Activated naive CD4-positive, alpha-beta T cell treated with Interleukin-2 at 50 U/mL for 16 hours (primary cell): ENCODE measurements at places on chromosomes 2 and 18.

DNA sequence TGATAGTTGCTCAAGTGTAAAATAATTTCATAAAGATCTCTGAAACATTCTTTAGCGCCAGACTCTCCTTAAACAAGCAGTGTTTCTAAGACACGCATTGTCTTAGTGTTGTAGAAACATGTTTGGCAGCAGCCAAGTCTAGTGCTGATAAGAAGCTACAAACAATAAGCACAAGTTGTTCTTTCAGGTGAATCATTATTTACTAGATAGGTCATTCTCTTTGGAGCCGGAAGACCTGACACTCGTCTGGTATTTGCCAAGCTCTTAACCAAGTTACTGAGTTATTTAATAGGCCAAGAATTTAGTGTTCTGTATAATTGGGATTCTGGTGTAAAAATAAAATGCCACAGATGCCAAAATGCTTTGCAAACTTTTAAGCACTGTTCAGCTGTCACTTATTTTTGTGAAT, 852.1 kb downstream of the CPS1 start:
- no peak for DNase-seq

DNA sequence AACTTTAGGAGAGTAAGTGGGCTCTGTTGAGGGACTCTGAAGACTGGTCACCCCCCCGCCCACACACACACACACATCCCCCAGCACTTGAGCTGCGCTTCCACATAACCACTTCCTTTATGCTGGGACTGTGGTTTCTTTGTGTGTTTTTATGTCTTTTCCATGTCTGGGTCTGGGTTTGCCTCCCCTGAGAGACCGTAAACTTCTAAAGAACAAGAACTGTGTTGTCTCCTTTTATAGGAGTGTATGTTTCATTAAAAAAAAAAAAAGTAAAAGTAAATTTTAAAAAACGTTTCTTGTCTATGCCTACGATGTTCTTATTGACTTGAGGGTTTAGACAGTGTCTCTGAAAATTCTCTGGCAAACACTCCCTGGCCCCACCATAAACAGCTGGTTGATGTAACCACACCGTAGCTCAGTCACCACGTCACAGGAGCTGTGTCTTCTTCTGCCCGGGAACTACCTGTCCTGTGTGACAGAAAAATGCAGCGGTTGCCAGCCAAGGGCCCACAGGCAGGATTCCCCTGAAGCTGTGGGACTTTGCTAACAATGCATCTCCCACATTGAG, 68.0 kb downstream of the KLHL29 start:
- no peak for DNase-seq

DNA sequence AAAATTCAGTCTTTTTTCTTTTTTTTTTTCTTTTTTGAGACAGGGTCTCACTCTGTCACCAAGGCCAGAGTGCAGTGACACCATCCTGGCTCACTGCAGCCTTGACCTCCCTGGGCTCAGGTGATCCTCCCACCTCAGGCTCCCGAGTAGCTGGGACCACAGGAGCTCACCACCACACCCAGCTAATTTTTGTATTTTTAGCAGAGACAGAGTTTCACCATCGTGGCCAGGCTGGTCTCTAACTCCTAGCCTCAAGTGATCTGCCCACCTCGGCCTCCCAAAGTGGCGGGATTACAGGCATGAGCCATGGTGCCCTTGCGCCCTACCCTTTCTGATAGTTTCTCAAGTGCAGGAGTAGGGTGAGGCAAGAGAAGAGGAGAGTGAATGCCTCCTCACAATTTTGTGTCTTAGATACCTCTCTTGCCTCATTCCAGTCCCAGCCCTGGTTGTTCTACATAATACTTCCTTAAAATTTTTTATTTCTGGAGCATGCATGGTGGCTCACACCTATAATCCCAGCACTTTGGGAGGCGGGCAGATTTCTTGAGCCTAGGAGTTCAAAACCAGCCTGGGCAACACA, 68.2 kb upstream of the CAB39 start:
- no peak for DNase-seq

- no peak for DNase-seq
Measured at GRCh38 chr2:138084206-138084605, 119.9 kb downstream of the HNMT start.

DNA sequence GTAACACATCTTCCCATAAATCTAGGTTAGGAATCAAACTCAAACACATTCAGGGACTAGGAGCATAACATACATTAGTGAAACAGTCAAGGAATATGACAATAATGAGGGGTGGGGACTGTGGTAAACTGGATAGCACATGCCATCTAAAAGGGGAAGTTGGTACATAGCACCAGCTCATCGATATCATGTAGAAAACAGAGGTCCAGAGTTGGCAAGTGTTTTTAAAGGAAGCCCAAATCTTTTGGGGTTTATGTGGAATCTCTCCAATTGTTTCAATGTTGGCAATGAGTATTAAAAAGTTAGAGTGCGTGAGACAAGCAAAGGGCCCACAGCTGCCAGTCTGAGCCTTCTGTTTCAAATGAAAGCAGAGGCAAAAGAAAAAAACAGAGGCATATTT, 24.4 kb downstream of the KLF7 start:
- DNase-seq: no peak

DNA sequence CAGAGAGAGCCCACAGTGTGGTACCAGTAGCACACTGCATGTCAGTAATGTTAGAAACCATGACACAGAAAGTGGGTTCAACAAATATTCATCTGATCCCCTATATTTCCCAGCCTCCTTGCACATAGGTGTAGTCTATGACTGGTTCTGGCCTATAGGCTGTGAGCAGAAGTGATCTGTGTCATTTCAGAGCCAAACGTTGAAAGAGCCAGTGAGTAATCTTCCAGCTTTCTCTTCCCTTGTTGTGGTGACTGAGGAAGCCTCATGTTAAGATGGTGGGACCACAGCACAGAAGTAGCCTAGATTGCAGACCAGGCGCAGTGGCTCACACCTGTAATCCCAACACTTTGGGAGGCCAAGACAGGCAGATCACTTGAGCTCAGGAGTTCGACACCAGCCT, 4.1 kb downstream of the TMEM237 start:
- DNase-seq: no peak

- DNase-seq: no peak
Measured at GRCh38 chr2:200406379-200406778, 99.9 kb downstream of the SPATS2L start.

DNA sequence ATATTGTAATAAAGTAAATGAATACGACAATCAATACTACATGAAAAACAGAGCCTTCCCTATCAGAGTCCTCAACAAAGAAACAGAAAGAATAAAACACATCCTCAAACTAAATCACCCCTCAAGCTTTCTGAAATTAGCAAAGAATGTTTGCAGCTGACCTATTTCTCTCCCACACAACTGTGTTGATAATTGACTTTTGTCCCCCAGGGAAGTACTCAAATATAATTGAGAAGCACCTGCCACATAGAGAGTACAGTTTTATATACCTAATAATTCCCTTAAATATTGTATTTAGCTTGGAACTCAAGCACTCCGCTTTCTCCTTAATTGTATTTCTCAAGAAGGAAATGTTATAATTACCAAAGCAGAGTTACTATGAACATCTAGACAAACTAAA, 12.6 kb downstream of the CACNB4 start:
- no peak for DNase-seq

DNA sequence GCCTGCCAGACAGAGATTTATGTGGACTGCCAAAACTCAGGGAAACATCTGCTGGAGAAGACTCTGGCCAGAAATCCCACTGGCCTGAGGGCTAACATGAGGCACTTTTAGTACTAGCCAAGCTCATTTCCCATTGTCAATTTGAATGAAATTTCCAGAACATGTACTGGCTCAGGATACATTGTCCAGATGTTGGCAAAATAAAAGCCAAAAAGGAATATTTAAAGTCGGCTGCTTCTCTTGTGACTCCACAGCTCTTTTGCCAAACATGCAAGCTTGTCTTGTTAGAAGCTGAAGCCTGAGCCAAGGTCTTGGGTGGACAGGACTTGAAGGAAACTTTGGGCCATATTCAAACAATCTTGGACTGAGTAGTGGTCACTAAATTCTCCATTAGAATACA, 215.5 kb downstream of the NCKAP5 start:
- no peak for DNase-seq

DNA sequence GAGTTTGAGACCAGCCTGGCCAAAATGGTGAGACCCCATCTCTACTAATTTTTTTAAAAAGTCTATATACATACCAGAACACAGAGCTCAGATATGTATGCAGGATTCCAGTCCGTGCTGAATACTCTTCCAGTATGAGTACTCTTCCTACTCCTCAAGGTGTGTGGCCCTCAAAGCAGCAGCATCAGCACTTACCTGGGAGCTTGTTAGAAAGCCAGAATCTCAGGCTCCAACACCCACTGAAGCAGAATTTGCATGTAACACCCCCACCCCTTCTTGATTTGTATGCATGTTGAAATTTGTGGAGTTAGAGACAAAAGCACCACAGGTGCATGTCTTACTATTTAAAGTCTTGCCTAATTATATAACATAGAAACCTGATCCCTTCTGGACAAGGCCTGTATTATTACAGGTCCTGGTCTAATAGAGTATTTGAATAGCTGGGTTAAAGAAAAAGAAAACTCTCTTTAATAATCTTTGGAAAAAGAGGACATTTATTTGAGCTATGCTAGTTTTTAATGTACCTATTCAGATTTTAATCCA, 50.3 kb upstream of the NFE2L2 start:
- no peak for DNase-seq

- no peak for DNase-seq
Measured at GRCh38 chr2:7907041-7907440, 774.8 kb upstream of the ID2 start.

GRCh38 chr2:26251893-26252292, 7.2 kb downstream of the HADHB start:
- no peak for DNase-seq

GRCh38 chr2:48114256-48114655, 208.0 kb upstream of the FBXO11 start:
- peak; percentile 69 for DNase-seq

GRCh38 chr2:3585261-3586109, 9.4 kb upstream of the COLEC11 start:
- no peak for DNase-seq

- DNase-seq: no peak
Measured at GRCh38 chr2:70627211-70627898, 73.7 kb upstream of the TGFA start.

GRCh38 chr2:120013597-120014223, 833 bp downstream of the EPB41L5 start:
- no peak for DNase-seq

- DNase-seq: no peak
Measured at GRCh38 chr2:216235896-216236295, 126.7 kb downstream of the XRCC5 start.

GRCh38 chr18:58937887-58938267, 73.2 kb downstream of the ZNF532 start:
- no peak for DNase-seq

GRCh38 chr2:64950226-64951160, 38.7 kb upstream of the SLC1A4 start:
- no peak for DNase-seq

- DNase-seq: no peak
Measured at GRCh38 chr2:188975497-188976102, 1.4 kb downstream of the COL3A1 start.

- DNase-seq: no peak
Measured at GRCh38 chr18:68426731-68427315, 288.1 kb downstream of the TMX3 start.

GRCh38 chr2:135585586-135585985, 54.3 kb downstream of the R3HDM1 start:
- no peak for DNase-seq

- DNase-seq: no peak
Measured at GRCh38 chr2:148252646-148253045, 231.8 kb downstream of the MBD5 start.

GRCh38 chr2:174376967-174377366, 18.6 kb upstream of the SCRN3 start:
- DNase-seq: no peak

DNA sequence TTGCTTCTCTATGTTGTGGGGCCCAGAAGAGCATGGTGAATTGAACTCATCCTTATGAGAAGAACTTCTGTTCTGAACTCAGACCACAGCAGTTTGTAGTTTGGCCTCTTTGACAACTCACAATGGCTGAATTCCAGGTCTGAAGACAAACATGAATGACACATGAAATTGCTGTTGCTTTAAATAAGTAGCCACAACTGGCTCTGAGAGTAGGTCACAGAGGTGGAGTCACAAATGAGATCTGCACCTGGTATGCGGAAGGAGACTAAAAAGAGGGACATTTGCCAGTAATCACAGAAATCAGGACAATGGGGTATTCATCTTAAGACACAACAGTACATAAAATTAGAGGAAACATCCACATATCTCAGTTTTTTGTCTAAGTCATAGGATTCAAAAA, 290.3 kb upstream of the MMADHC start:
- DNase-seq: no peak

- no peak for DNase-seq
Measured at GRCh38 chr2:174760845-174761473, 3.3 kb downstream of the CHRNA1 start.

DNA sequence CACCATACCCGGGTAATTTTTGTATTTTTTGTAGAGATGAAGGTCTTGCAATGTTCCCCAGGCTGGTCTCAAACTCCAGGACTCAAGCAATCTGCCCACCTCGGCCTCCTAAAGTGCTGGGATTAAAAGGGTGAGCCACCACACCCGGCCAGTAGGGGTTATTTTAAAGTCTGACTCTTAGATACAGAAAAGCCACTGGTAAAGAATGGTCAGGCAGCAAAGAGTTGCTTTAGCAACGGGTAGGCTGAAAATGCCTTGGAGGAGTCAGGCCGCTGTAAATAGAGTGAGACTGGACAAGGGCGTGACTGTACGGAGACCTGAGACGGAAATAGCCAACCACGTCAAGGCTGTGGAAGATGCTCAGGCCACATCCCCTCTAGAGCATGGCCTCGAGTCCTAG, 54.2 kb downstream of the ACKR3 start:
- DNase-seq: no peak

DNA sequence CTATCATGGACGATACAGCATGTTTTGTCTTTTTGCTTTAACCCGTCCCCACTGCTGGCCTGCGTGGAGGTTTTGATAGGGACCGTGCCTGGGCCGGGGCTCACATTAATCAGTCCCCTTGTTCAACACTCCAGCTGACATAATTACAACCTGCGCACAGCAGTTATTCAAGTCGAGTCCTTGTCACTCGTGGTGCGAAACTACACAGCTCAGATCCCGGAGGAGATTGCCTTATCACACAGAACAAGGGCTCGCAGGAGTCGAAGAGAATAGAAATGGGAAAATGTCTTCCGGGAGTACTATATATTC, 304.4 kb downstream of the ZNF407 start:
- DNase-seq: no peak

DNA sequence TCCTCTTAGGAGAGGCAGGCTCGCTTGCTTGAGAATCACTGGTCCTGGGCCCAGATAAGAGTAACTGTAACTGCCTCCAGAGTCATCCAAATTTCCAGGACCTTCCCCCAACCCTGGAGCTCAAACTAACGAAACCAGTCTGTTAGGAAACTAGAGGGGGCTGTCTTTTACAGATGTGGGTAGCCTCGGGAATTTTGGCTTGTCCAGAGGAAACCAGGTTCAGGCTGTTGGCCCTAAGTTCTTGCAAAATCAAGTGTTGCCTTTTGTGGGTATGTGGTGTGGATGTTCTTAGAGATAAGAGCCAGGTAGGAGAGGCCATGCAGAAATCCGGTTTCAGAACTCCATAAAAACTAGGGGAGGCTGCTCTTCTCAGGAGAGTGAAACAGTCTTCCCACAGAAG, 125.0 kb upstream of the DLX2 start:
- DNase-seq: no peak
